Neural progenitor cell (in vitro differentiated cells): ENCODE measurements at places on chromosomes 11 and 22.

GRCh38 chr11:13463779-13464290, 813 bp upstream of the BTBD10 start:
- peak; percentile 52 for DNase-seq

DNA sequence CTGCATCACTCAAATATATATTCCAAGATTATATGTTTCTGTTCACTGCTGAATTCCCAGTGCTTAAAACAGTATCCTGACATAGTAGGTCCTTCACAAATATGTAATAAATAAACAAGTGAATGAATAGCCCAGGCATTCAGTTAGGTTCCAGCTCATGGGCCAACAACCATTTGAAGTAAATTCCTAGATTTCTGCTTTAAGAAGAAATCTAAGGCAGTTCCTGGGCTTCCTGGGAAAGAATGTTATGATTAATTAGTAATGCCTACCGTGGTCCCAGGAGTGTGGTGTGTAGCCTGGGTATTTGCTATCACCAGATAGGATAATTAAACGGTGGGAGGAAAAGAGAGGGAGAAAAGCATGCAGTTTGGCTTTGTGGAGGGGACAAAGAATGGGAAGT, 576.8 kb downstream of the SOX6 start:
- no peak for DNase-seq

GRCh38 chr11:27700351-27701301, at the start of gene BDNF:
Gene BDNF (minus strand): TSS chr11:27700455. CDS start chr11:27658564, 41,891 bp downstream.
- peak; percentile 72 for DNase-seq

DNA sequence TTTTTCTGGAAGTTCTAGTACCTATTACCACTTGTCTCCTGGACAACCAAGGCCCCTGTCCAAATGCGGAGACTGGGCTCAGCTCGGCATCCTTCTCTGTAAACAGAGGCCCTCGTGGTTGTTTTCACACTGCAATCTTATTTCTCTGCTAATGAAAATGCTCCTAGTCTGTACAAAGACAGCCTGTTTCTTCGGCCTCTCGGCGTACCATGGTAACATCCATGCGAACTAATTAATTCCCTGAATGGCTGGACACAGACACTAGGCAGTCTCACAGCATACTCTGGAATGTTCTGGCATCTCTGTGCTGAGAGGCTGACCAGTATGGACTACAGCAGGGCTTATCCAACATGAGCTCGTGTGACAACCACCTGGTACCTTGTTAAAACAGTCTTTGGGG, 5.7 kb downstream of the POLR3H start:
- no peak for DNase-seq

DNA sequence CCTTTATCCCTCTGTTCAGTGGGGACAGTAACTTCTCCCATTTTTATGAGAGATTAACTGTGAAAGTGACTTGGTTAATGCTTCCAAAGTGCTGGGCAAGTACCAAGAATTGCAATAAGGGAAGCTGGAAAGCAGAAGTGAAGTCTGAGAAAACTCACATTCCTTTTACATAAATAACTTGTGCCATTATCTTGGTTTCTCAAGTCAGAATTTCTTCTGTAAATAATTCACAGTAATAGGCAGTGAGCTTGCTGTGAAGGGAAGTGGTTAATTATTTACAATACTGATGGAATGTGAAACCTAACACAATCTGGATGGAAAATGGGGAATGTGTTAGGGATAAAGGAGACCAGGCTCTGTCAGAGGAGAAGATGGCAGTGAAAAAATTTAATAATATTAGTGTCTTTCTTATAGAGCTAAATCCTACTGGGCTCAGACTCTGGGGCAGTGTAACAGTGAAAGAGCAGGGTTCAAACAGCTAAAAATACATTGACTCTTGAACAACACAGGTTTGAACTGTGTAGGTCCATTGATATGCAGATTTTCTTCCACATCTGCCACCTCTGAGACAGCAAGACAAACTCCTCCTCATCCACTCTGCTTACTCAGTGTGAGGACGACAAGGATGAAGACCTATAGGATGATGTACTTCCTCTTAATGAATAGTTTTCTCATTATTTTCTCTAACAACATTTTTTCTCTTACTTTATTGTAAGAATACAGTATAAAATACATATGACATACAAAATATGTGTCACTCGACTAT, 251.5 kb upstream of the ISX start:
- DNase-seq, result no peak

DNA sequence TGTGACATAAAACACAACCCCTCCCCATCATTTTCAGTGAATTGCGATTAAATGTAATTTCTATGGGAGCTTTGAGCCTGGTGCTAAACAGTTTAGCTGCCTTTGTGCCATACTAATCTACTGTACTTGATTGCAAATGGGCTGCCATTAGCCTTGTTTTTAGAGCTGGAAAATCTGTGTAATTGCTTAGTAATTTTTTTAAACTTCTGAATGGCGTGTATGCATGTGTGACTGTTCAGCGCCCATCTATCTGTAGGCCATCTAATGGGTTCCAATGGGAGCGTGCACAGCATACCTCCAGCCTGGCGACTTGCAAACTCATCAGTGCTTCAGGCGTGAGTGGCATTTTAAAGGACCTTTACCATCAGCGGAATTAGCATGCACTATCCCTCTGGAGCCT, 142.7 kb upstream of the KIRREL3 start:
- no peak for DNase-seq

DNA sequence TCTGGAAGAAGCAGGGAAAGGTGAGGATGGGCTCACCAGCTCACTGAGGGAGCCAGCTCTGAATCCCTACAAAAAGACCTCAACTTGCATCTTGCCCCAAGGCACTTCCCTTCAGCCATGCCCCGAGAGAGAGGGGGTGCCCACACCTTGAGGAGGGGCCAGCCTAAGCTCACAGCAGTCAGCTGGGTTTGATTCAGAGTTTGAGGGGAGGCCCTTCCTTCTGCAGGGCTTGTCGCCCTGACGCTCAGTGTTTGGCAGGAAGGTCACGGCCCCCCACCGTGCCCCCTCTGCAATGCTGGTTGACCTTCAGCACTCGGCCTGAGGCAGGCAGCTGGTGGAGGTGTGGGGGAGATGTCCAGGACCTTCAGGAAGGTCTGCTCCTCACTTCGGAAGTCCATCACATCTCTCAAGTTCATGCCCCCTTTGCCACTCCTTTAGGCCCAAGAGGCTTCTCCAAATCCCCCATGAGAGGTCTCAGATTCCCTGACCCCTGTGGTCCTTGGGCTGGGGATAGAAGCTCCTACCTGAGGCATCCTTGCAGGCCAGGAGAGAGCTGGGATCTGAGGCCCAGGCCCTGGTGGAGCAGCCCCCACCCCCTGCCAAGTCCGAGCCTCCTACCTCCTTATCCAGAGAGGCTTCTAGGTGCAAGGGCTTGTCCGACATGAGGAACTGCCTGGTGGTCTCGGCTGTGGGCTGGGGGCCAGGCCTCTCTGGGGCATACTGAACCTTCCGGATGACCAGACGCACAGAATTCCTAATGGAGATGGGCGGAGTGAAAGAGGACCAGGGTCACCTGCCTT, 37.6 kb downstream of the TPBGL start:
- DNase-seq, result no peak

DNA sequence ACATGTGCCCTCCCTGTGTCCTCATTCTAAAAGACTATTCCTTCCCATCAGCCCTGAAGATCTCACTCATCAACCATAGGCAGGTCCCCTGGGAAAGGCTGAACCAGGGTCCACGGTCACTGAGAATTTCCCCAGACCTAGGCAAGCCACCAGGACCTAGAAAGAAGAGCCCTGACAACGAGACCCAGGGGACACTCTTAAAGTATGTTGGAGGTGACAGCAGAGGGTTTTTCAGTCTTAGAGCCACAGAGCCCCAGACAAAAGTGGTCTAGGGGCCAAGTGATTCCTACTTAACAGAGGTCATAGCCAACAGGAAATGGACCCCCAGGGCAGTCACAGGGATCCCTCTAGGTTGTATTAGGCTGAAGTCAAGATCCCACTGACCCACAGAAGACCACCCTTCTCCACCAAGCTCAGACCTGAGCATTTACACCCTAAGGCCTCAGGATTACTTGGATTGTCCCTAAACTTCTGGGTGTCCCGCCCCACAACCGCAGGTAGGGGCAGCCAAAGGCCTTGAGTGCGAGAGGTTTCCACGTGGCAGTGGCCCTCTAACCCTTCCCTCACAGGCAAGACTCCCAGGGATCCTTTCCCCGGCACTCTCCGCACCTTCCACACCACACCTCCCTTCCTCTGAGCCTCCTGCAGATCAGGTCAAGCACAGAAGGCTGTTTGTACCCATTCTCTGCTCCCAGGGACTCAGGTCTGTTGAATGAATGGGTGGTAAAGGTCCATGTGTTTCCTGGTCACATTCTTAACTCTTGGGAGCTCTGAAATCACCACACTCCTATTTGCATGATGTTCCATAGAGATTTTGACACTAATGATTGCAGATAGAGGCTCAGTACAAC, 12.3 kb downstream of the POU2AF1 start:
- no peak for DNase-seq

DNA sequence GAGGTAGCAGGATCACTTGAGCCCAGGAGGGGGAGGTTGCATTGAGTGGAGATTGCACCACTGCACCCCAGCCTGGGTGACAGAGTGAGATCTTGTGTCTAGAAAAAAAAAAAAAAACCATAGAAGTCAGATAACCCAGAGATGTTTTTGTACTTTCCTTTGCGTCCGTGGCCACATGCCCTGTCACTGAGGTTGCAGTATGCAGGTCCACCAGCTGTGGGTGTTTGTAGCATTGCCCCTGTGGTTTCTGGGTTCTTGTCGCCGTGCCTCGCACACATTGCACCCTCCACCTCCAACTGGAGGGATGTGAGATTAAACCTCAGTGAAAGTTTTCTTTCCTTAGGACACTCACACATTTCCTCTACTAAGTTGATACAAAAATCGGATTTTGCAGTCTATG, 70.3 kb downstream of the TNRC6B start:
- DNase-seq, result no peak

DNA sequence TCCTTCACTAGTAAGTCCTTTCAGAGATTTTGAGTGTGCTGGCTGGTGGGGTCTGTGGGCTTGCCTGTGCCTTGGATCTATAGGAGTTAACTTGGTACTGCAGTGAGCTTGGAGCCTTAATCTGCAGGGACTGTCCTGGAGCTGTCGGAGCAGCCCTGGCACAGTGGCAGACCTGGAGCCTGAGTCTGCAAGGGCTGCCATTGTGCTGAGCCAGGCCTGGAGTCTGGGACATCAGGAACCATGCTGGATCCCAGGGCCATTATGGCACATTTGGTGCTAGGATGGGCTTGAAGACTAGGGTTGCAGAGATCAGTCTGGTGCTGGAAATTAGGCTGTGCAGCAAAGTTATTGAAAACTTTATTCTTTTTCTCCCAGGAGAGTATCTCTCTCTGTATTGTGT, 665.4 kb downstream of the METTL15 start:
- no peak for DNase-seq

DNA sequence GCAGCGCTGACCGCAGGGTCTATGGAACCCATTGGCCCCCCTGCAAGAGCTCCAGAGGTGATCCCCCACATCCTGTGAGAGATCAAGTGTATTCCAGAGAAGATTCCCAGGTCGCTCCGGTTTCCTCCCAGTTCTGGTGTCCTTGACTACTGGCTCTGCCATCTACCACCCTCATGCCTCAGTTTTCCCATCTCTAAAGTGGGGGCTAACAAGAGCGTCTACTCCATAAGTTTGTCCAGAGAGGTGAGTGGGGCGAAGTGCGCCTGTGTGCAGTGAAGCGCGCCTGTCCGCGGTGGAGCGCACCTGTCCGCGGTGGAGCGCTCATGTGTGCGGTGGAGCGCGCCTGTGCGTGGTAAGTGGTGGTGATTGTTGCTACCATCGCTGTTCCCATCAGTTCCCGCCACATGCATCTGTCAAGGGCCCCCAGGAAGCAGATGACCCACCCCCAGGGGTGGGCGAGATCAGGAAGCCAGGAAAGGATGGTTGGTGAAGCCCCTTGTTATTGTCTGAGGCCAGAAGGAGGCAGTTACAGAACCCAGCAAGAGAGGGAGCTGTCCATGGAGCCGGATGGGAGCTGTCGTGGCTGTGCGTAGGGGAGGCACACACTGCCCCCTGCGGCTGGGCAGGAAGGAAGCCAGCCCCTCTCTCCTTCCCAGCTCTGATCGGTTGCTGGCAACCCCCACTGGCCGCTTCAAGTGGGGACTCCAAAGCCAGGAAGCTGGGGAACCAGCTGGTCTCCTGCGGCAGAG, 73.2 kb upstream of the FGF3 start:
- DNase-seq, result peak; percentile 65

DNA sequence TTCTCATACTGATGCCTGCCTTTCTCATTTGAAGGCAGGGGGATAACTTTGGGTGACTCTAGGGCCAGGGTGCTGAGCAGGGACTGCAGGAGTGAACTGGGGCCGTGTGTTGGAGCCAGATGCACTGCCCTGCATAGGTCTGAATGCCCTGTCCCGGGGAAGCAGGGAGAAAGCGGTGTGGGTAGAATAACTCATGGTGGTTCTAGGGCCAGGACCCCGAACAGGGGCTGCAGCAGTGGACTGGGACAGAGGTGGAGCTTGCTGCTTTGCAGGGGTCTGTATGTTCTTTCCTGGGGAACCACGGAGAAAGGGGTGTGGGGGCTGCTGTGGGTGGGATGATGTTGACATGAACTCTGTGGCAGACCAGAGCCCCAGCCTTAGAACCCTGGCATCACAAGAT, 52.9 kb downstream of the GAB4 start:
- no peak for DNase-seq

DNA sequence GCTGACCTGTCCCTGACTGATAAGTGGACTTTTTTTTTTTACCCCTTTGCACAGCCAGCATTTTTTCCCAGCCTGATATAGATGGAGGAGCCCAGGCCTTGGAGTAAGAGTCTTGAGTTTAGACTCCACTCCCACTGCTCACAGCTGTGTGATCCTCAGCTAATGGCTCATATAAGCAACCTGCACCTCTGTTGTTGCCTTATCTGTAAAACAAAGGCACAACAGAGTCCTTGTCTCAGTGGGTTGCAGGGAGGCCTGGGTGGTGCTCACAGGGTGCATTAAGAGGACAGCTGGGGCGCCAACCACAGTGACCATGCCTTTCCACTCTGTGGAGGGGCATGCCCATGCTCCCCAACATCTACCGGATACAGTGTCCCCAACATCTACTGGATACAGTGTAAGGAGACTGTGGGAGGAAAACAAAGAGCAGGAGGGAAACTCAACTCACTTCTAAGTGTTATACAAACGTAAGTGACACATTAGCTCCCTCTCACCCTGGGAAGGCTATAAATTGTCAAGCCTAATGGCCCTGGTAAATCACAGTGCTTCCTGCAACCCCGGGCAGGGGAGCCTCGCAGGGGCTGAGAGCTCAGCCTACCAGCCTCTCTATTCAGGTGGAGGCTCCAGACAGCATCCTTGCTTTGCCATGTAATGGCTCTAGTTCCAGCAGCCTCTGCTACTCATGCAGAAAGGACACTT, 109.5 kb downstream of the TENM4 start:
- DNase-seq, result peak; percentile 4

DNA sequence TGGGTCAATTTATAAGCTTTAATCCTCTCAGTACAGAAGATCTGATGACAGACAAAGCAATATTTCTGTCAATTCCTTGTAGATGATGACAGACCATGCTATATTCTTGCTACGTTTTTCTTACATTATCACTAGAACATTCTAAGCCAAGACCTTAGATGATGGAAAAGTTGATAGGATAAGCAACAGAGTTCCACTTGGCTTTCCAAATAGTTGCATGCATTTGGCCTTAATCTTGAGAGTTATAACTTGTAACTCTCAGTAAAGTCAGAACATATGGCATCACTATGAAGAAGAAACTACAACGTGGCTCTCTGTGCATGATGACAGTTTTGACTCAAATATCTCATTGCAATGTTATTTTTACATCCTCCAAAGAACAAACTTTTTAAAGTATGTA, 544.3 kb upstream of the LRRC4C start:
- no peak for DNase-seq
